IPS-NIHi11 (cell line): ENCODE measurements at places on chromosomes 2 and 18.
A peak's percentile ranks its signal among the peaks of the same experiment; 100 is the strongest.

- DNase-seq: no peak
Observed at GRCh38 chr2:212299943-212300342, 238.7 kb downstream of the ERBB4 start.

- no peak for DNase-seq
Observed at GRCh38 chr2:146666340-146666739, 1178.5 kb upstream of the ACVR2A start.

- DNase-seq: no peak
Observed at GRCh38 chr2:375270-375955, 87.5 kb upstream of the ALKAL2 start.

DNA sequence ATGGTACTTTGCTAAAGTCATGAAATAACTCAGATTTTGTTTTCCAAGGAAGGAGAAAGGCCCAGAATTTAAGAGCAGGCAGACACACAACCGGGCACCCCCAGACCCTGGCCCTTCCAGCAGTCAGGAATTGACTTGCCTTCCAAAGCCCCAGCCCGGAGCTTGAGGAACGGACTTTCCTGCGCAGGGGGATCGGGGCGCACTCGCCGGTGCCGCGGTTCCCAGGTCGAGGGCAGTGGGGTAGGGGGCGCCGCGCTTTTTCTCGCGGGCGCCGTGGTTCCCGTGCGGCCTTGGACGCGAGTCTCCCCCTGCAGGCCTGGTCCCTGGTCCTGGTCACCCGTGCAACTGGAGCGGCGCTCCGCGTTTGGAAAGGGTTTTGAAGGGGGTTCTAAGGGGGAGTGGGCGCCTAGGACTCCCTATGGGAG lies 1.2 kb downstream of the ZNF236 start:
- peak; percentile 75 for DNase-seq

DNA sequence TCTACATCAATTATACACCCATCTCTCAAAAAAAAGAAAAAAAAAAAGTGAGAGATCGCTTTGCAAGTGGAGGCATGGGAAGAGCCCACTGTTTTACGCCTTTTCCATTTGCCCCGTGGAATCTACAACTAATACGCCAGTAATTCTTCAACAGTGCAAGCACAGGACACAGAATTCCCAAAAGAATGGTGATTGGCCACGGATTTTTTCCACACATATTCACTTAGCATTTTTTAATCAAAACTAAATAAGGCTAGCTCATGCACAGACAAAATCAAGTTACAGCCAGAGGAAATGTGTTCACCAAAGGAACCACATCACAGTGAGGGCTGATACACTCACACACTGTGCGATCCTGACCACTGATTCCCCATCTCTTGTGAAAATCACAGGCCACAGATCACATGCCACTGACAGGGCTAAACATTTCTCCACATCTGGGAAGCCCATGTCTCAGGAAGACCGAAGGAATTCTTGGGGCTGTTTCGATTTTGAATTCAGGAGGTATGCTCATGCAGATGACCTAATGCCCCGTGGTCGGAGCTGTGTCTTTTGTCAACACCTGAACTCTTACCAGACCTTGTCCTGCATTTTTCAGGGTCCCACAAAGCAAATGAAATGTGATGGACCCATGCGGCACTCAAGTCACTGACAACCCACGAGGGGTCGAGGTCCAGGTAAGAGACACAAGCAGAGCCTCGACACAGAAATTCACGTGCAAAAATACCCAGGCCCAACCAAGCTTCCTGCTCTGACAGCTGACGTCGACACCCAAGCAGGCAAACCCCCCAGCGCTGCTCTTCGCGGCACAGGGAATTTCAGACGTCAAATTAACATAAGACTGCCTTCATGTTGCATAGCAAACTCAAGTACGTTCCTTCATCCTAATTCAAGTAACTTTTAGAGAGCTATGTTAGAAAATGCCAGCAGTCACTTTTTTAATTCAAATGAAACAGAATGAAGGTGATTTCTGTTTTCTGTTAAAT lies 69.6 kb downstream of the ZNF516 start:
- DNase-seq: no peak

GRCh38 chr2:1588051-1588977 lies 156.0 kb downstream of the PXDN start:
- no peak for DNase-seq

- DNase-seq: no peak
Observed at GRCh38 chr2:236622660-236623059, 53.0 kb downstream of the ACKR3 start.

- DNase-seq: no peak
Observed at GRCh38 chr2:110747522-110748488, 15.4 kb downstream of the ACOXL start.

DNA sequence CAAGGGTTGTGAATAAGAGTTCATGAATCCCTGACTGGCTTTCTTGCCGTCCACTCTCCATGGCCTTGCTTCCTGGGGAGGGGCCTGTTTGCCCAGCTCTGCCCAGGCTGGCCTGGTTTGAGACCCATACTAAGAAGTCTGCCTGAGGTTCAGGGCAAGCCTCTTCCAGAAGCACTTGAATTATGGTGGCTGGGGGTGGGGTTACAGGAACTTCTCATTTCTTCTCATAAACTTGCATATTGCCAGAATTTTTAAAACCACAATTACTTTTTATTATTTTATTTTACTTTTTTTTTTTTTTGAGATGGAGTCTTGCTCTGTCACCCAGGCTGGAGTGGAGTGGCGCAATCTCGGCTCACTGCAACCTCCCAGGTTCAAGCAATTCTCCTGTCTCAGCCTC lies 42.0 kb downstream of the GORASP2 start:
- no peak for DNase-seq

- DNase-seq: no peak
Observed at GRCh38 chr18:22872900-22873537, 60.1 kb upstream of the RBBP8 start.

- DNase-seq: peak; percentile 60
Observed at GRCh38 chr18:49016648-49017539, 66.1 kb upstream of the SMAD7 start.

GRCh38 chr2:238098901-238099713 lies 1.0 kb upstream of the ESPNL start:
- DNase-seq: no peak

- DNase-seq: no peak
Observed at GRCh38 chr18:10160251-10160650, 246.4 kb downstream of the VAPA start.

DNA sequence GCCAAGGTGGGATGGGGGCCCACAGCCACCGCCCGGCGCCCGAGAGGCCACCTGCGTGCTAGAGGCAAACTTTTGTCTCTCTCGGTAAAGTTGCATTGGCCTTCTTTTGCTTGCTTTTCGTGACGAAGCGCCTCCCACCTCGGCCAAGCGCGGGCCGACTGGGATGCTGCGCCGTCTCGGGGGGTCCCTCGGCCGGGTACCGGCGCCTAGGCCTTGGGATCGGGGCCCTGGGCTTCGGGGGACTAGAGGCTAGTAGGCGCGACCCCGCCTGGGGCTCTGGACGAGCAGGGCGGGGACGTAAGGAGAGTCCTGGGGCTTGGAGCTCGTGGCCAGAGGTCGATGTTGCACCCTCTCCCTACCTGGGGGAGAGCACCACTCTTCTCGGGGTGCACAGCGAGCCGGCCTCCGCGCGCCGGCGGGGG lies 545 bp downstream of the GLI2 start:
- no peak for DNase-seq

- DNase-seq: no peak
Observed at GRCh38 chr2:133476931-133477615, 91.2 kb downstream of the NCKAP5 start.

DNA sequence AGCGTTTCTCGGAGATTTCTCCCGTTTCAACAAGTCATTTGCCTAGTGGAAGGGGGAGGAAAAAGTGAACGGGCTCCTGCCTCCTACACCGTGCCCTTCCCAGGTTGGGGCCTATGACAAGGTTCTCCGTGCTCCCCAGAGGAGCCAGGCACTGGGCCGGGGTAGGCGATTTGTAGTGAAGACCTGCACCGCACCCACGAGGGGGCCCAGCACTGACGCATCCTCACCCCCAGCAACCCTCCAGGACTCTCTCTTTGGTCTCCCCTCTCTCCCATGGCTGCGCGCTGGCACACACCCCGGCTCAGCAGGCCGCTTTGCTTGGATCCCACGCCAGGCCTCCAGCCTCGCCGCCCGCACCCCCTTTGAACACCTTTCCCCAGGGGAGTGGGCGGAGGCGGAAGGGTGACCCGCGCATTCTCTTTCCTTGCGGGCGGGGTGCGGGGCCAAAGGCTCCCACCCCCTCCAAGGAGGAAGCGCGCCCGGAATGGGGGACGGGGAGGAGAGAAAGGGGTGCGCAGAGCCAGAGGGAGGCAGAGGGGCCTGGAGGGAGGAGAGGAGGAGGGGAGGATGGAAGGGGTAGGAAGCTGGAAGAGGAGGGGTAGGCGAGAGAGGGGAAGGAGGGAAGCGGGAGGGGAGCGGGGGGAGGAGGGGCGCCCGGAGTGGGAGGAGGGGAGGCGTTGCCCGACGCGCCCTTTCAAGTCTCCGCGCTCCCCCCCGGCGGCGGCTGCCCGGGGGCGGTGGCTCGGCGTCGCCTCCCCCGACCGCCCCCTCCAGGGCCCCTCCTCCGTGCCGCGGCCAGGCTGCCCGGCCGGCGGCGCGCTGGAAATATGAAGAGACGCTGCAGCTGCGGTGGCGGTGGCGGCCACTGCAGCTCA lies at the start of gene APCDD1:
APCDD1 (plus strand) TSS at position 830 of the 875 bp plus-strand sequence. CDS start 347 bp downstream, outside the sequence.
- peak; percentile 88 for DNase-seq

GRCh38 chr2:71003966-71004755 lies 9.5 kb upstream of the TEX261 start:
- no peak for DNase-seq

GRCh38 chr2:60118061-60118460 lies 435.4 kb downstream of the BCL11A start:
- DNase-seq: no peak

GRCh38 chr2:6917071-6917760 lies at the start of gene RNF144A:
Gene RNF144A, plus strand, starts transcription at chr2:6917412. Its CDS starts 79,515 bp downstream, at chr2:6996927.
- peak; percentile 94 for DNase-seq

DNA sequence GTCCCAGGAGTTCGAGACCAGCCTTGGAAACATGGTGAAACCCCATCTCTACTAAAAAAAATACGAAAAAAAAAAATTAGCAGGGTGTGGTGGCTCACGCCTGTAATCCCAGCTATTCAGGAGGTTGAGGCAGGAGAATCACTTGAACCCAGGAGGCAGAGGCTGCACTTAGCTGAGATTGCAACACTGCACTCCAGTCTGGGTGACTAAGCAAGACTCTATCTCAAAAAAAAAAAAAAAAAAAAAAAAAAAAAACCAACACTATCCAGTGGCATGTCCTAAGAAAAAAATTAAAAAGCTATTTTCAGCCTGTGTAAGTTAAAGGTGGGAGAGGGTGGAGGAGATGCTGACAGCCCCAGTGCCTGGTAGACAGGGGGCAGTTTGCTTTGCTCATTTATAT lies 32.2 kb upstream of the REL start:
- DNase-seq: no peak

GRCh38 chr2:231353469-231353868 lies 42.0 kb upstream of the B3GNT7 start:
- DNase-seq: no peak

DNA sequence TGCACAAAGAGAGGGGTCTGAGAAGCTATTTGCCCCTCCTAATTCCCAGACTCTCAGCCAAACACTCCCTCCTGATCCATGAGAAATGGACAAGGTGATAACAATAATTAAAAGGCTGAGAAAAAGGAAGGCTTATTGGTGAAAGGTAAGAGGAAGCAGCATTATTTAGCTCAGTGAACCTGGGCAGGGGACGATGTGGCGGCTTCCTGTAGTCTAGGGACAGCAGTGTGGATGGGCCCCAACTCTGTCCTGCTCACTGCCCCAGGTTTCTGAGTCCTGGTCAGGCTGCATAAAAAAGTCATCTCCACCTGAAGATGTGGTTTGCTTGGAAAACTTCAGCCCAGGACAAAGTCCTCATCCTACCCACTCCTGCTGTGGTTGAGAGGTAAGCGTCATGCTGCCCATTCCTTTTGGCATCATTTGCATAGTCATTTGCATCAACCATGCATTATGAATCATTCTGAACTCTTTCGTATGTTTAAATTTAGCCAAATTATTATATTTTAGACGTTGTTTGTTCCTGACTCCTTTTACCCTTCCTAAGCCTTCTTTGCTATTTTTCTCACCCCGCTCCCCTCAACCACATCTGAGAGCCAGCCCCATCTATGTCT lies 126.8 kb downstream of the CLIP4 start:
- no peak for DNase-seq

DNA sequence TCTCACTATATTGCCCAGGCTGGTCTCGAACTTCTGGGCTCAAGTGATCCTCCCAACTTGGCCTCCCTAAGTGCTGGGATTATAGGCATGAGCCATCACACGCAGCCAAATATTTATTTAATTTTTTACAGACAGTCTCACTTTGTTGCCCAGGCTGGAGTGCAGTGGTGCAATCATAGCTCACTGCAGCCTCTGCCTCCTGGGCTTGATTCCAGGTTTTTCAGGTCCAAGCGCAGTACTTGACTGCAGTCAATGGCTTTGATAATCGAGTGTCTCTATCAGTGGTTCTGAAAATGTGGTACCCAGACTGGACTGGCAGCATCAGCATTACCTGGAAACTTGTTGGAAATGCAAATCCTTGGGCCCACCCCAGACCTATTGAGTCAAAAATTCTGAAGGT lies 63.1 kb downstream of the PLB1 start:
- DNase-seq: no peak

GRCh38 chr18:9838144-9838877 lies 47.5 kb upstream of the TXNDC2 start:
- peak; percentile 83 for DNase-seq

DNA sequence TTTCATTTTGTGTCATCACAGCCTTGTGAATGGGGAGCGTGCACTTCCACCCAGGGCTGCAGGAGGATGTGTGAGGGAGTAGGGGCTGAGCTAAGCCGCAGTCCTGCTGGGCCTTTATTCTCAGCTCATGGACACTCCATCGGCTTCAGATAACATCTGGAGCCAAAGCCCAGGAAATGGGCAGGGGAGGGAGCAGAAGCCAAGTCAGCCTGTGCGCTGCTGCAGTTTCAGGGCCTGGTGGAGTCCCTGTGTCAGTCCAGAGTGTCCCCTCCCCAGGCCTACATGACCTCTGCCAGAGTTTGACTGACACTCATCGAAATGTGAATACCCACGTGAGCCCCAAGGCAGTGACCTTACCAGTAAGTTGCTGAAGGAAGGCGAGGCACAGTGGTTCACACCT lies 242.2 kb downstream of the LOXHD1 start:
- DNase-seq: peak; percentile 54

DNA sequence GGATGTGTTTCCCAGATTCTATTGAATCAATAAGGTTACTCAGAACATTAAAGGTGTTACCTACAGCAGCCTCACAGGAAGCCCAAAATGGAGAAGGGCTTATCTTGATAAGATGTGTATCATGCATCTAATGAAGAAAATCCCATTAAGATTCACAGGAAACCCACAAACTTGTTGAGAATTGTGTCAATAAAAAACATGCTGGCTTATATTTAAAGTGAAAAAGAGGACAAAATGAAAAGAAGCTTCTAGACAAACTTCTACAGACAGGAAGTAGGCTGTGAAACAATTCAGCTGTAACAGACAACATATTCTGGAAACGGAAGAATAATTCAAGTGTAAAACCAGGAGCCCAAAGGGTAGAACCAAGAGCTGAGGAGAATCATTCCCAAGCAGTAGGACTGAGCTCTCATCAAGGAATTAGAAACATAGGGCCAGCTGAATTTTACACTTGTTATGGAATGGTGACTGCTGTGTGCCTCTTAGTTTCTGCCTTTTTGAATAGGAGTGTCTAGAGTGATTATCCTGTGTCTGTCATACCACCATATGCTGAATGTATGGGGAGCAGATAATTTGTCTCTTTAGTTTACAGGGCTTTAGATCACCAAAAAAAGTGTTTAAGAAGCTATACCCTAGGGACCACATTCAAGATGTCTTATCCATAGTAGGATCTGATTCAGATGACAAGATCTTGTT lies 9.6 kb downstream of the IMMT start:
- no peak for DNase-seq
